ENCODE measurements at places on chromosomes 1 and 21. TPM values are rescaled to one million over a fixed set of nuclear protein-coding genes. Genes with fewer than 3 reads are reported as not detected.

- DNase-seq, result no peak
- H3K4me1 ChIP-seq, result no peaks in the 10 kb centered on the region
- no peak overlapping the region for H3K4me3 ChIP-seq
These were observed 79.2 kb downstream of the NRDC start for GRCh38 chr1:51799372-51799771.

DNA sequence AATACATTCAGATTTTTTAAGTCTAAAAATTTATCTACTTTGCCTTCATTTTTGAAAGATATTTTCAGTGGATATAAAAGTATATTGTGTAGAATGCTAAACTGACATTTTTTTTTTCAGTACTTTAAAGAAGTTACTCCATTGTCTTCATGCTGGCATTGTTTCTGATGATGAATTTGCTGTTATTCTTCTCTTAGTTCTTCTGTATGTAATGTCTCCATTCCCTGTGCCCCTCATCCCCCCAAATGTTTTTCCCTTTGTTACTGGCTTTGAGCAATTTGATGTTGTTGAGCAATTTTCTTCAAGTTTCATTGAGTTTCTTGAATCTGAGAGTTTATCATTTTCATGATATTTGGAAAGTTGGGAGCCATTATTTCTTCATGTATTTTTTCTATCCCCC, 20.8 kb upstream of the VANGL1 start:
- H3K36me3 ChIP-seq, result no peaks in the 10 kb centered on the region
- no peak overlapping the region for H3K4me3 ChIP-seq
- H3K27ac ChIP-seq, result no peak overlapping the region
- DNase-seq, result no peak
- no peaks in the 10 kb centered on the region for H3K27me3 ChIP-seq

DNA sequence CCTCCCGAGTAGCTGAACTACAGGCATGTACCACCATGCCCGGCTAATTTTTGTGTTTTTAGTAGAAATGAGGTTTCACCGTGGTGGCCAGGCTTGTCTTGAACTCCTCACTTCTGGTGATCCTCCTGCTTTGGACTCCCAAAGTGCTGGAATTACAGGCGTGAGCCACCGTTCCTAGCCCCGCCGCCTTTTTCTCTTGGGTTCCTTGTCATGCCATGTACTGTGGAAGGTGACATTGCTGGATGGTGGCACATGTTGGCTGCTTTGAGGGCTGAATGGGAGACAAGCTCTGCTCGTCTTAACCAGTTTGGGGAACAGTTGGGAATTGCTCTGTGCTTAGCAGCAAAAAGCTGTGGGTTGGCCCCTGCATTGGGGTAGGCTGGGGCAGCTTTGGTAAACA, 22.7 kb downstream of the ACTL8 start:
- H3K27me3 ChIP-seq, result no peaks in the 10 kb centered on the region
- H3K4me1 ChIP-seq, result no peaks in the 10 kb centered on the region
- H3K4me3 ChIP-seq, result no peak overlapping the region
- no peak overlapping the region for H3K27ac ChIP-seq
- no peaks in the 10 kb centered on the region for H3K36me3 ChIP-seq
- DNase-seq, result no peak

DNA sequence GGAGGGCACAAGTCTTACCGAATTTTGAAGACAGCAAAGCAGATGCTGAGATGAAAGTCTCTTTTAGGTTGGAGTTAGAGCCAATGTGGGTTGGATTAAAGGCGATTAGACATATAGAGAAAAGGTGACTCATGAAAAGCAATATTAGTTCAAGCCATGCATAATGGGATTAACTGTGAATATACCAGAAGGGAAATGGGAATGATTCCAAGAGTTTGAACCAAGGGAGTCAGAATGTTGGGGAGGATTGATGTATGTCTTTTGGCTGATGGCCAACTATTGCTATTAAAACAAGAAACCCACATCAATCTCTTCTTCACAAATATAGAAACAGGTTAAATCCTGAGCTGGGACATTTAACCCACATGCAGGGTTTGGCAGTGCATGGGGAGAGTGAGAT, 1.2 kb downstream of the HMGCS2 start:
- H3K27ac ChIP-seq, result peak overlapping the region; percentile 73
- no peaks in the 10 kb centered on the region for H3K27me3 ChIP-seq
- no peak for DNase-seq
- H3K36me3 ChIP-seq, result peaks cover 6% of the 10 kb centered on the region

- no peak for DNase-seq
- no peak overlapping the region for H3K4me3 ChIP-seq
- no peak overlapping the region for H3K27ac ChIP-seq
- H3K4me1 ChIP-seq, result no peaks in the 10 kb centered on the region
These were observed 24.8 kb upstream of the HP1BP3 start for GRCh38 chr1:20811916-20812315.

- H3K27ac ChIP-seq, result no peak overlapping the region
- no peak overlapping the region for H3K4me3 ChIP-seq
- H3K36me3 ChIP-seq, result no peaks in the 10 kb centered on the region
- DNase-seq, result no peak
These were observed 218.0 kb downstream of the GRIK3 start for GRCh38 chr1:36816348-36816747.

- peaks cover 1% of the 10 kb centered on the region for H3K27me3 ChIP-seq
- H3K36me3 ChIP-seq, result no peaks in the 10 kb centered on the region
- H3K4me3 ChIP-seq, result no peak overlapping the region
- peak; percentile 89 for DNase-seq
These were observed 54.7 kb downstream of the MEF2D start for GRCh38 chr1:156445789-156446263.

GRCh38 chr1:22074803-22075202, 22.3 kb downstream of the CDC42 start:
- peaks cover 1% of the 10 kb centered on the region for H3K36me3 ChIP-seq
- peaks cover 7% of the 10 kb centered on the region for H3K4me1 ChIP-seq
- no peak overlapping the region for H3K27ac ChIP-seq
- H3K4me3 ChIP-seq, result no peak overlapping the region
- DNase-seq, result no peak

GRCh38 chr1:36109041-36109679, 15.9 kb downstream of the COL8A2 start:
- H3K4me1 ChIP-seq, result no peaks in the 10 kb centered on the region
- no peak overlapping the region for H3K27ac ChIP-seq
- no peak for DNase-seq
- no peaks in the 10 kb centered on the region for H3K36me3 ChIP-seq

DNA sequence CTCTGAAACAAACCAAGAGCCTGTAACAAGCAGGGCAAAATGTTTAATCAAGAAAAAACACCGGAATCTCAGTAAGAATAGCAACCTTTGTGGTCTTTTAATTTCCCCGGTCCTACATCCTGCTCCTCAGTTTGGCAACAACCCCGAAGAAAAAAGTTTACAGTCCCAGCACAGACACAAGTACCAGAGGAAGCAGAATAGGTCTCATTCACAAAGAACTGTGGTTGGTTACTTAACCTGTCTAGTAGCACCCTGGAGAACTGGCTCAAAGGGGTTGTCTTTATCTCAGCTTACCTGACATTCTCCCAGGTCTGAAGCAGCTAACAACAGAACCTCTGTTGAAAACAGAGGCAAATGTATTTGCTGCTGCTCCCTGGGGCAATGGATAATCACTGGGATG, 399.3 kb downstream of the AJAP1 start:
- no peak overlapping the region for H3K27ac ChIP-seq
- DNase-seq, result no peak
- H3K36me3 ChIP-seq, result no peaks in the 10 kb centered on the region
- H3K27me3 ChIP-seq, result no peaks in the 10 kb centered on the region

DNA sequence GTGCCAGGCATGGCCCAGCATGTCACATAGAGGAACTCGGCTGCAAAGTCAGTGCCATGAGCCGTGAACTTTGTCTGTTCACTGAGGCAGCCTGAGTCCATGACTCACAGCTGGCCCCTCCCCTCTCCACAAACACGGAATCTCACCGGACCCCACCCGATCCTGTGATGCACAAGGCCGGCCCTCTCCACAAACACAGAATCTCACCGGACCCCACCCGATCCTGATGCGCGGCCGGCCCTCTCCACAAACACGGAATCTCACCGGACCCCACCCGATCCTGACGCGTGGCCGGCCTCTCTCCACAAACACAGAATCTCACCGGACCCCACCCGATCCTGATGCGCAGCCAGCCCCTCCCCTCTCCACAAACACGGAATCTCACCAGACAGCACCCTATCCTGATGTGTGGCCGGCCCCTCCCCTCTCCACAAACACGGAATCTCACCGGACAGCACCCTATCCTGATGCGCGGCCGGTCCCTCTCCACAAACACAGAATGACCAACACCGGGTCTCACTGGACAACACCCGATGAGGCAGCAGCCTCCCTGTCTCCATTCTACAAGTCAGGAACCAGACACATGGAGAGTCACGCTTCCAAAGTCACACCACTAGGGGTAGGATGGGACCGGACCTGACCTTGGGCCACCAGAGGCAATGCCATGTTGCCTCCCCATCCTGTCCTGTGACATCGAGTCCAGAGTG, 39.6 kb upstream of the GPR153 start:
- DNase-seq, result no peak
- H3K27me3 ChIP-seq, result no peaks in the 10 kb centered on the region
- no peak overlapping the region for H3K27ac ChIP-seq
- H3K36me3 ChIP-seq, result no peaks in the 10 kb centered on the region
- no peak overlapping the region for H3K4me3 ChIP-seq

GRCh38 chr1:229879746-229880145, 187.3 kb upstream of the GALNT2 start:
- H3K27me3 ChIP-seq, result no peaks in the 10 kb centered on the region
- DNase-seq, result no peak
- no peaks in the 10 kb centered on the region for H3K4me1 ChIP-seq

- no peaks in the 10 kb centered on the region for H3K4me1 ChIP-seq
- no peaks in the 10 kb centered on the region for H3K36me3 ChIP-seq
- DNase-seq, result no peak
- no peak overlapping the region for H3K27ac ChIP-seq
These were observed 102.9 kb downstream of the ACTL8 start for GRCh38 chr1:17857996-17858395.

DNA sequence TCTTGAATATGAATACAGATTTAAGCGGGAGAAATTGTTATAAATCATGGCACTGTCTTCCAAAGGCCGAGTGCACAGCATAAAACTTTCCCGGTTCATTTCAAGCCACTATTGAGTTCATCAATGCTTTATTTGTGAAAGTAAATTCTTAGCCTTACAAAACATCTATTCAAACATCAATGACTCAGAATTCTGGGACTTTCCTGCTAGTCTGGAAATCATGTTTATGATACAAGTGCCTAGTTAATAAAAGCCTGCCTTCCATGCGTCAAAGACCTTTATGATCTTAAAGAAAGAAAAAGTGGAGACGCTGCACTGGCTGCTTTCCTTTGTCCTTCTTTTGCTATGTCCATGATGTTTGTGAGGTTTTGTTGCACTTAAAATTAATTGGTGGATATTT, 137.7 kb downstream of the SETD4 start:
- peaks cover 9% of the 10 kb centered on the region for H3K4me1 ChIP-seq
- no peak for DNase-seq
- H3K27me3 ChIP-seq, result no peaks in the 10 kb centered on the region
- no peak overlapping the region for H3K27ac ChIP-seq
- H3K36me3 ChIP-seq, result no peaks in the 10 kb centered on the region
- H3K4me3 ChIP-seq, result no peak overlapping the region

- no peak overlapping the region for H3K4me3 ChIP-seq
- no peaks in the 10 kb centered on the region for H3K36me3 ChIP-seq
- H3K27me3 ChIP-seq, result no peaks in the 10 kb centered on the region
- no peak for DNase-seq
- H3K27ac ChIP-seq, result no peak overlapping the region
These were observed 11.1 kb downstream of the PTP4A2 start for GRCh38 chr1:31926853-31927660.

DNA sequence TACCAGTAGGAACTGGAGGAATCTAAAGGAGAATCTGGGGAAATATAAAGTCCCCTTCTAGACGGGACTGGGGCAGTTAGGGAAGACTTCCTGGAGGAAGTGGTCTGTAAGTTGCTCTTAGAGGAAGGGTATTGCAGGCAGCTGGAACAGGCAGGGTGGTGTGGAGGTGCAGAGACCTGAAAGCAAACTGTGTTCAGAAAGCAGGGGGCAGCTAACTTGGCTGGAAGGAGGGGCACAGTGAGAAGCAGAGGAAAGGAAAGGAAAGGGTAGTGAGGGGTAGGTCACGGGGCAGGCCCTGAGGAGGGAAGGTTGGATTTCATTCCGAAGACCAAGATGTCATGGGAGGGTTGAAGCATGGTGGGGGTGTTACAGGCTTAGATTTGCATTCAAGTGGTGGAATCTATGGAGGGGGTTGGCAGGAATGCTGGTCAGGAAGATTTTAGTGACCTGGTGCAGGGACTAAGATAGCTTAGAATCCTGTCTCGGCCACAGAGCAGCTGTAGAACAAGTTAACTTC, 240.7 kb downstream of the FOXD2 start:
- H3K4me3 ChIP-seq, result no peak overlapping the region
- H3K4me1 ChIP-seq, result no peaks in the 10 kb centered on the region
- H3K36me3 ChIP-seq, result no peaks in the 10 kb centered on the region
- no peaks in the 10 kb centered on the region for H3K27me3 ChIP-seq
- no peak for DNase-seq
- H3K27ac ChIP-seq, result no peak overlapping the region

- H3K4me3 ChIP-seq, result no peak overlapping the region
- no peak overlapping the region for H3K27ac ChIP-seq
- no peaks in the 10 kb centered on the region for H3K36me3 ChIP-seq
- peaks cover 17% of the 10 kb centered on the region for H3K4me1 ChIP-seq
These were observed 8.5 kb upstream of the USP1 start for GRCh38 chr1:62428351-62428750.

- no peak for DNase-seq
- H3K4me1 ChIP-seq, result no peaks in the 10 kb centered on the region
- H3K36me3 ChIP-seq, result no peaks in the 10 kb centered on the region
- no peaks in the 10 kb centered on the region for H3K27me3 ChIP-seq
- no peak overlapping the region for H3K4me3 ChIP-seq
These were observed 293.3 kb downstream of the SDCCAG8 start for GRCh38 chr1:243549108-243549507.

DNA sequence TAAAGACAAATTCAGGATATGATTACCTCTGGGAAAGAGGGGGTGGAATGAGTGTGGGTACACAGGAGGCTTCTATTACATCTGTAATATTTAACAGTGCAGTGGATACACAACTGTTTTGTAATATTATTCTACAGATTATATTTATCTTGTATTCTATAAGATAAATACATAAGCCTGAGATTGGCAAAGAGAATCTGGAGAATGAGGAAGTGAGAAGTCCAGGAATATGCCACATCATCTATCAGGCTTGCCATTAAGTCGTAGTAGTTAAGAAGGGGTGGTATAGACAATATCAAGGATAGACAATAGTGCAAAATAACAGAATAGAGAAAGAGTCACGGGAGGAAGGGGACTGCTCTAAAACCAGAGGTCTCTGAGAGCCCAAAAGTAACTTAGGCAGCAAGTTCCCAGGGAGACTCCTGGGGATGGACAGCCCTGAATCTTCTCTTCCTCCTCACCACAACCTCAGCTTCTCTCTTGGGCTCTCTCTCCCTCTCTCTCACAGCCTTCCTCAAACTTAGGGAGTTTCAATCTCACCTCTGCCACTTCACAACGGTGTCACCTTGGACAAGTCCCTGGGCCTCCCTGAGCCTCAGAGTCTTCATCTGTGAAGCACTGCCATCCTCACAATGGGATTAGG, 14.0 kb upstream of the PTAFR start:
- H3K4me3 ChIP-seq, result no peak overlapping the region
- H3K4me1 ChIP-seq, result 0 out of 2 replicates have a peak, but pooled peaks cover 7% of the 10 kb centered on the region
- no peaks in the 10 kb centered on the region for H3K27me3 ChIP-seq
- H3K36me3 ChIP-seq, result no peaks in the 10 kb centered on the region
- DNase-seq, result no peak

The HRNR gene
- not detected for total RNA-seq

The TCP10L gene
- 0.19 TPM for total RNA-seq

The SPRR3 gene
- total RNA-seq, result 1.0 TPM

The EPB41 gene
- 29.8 TPM for total RNA-seq

The PGD gene
- total RNA-seq, result 215 TPM

The GPA33 gene
- total RNA-seq, result not detected

The NKAIN1 gene
- total RNA-seq, result not detected

The PROK1 gene
- total RNA-seq, result not detected

The KRTAP19-1 gene
- not detected for total RNA-seq

The TTC34 gene
- total RNA-seq, result 0.79 TPM
